ENCODE measurements at places on chromosomes 16 and 17. TPM values are rescaled to one million over a fixed set of nuclear protein-coding genes. Genes with fewer than 3 reads are reported as not detected.

The PIRT gene
- not detected for total RNA-seq

GRCh38 chr17:13429201-13429600 is 172.5 kb downstream of the HS3ST3A1 start:
- peak; percentile 56 for DNase-seq

The SLFN5 gene
- total RNA-seq, result 34.2 TPM

The CES3 gene
- total RNA-seq, result 1.9 TPM

The SPATA22 gene
- not detected for total RNA-seq

- peak; percentile 32 for DNase-seq
Measured at GRCh38 chr16:9039210-9039609, 52.2 kb upstream of the HAPSTR1 start.

The VMO1 gene
- total RNA-seq, result not detected

- DNase-seq, result peak; percentile 17
Measured at GRCh38 chr17:38333635-38334295, 10.0 kb downstream of the GPR179 start.

All from myocyte (in vitro differentiated cells).